Non-pigmented ciliary epithelial cell (primary cell): ENCODE measurements at places on chromosomes 3 and 15.

- DNase-seq, result no peak
Measured at GRCh38 chr15:67018026-67018425, 47.4 kb upstream of the SMAD3 start.

- no peak for DNase-seq
Measured at GRCh38 chr15:65416845-65417416, 5.8 kb downstream of the IGDCC4 start.

DNA sequence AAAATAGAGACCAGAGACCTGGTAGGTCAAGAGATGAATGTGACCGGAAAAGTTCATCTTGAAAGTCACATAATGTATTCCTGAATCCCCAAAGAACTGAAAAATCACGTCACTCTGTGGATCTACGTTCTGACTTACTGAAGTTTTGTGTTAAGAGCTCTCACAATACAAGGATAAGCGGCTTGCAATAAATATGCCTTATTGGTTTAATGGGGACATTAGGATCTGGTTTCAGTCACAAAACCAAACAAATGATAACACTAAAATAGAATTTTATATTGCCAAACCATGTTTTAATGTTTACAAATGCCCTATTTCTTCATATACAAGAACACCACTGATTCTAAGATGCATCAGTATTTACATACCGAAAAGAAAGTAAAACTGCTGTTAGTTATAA is 164.2 kb downstream of the FMN1 start:
- no peak for DNase-seq

DNA sequence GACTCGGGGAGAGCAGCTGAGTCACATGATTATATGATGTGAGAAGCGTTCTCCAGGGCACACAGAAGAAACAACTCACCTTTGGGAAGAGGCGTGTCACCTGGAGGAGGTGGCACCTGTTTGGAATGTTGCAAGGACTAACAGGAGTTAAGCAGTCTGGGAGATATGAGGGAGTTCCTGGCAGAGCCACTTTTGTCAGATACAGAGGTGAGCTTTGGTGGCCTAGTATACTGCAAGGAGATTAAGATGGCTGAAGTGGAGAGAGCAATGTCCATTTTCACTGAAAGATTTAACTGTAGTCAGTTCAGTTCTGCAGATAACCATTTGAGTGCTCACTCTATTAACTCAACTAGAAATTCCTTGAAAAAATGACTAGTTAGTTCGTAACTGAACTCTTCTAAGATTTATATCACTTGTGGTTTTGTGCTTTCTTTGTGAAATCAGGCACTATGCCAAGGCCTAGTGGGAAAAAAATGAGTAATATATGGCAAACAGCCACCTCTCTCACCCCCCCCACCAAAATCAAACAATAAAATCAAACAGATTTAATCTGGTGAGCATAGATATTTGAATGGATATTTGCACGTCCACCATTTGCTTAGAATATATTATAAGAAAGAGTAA is 61.3 kb downstream of the CRYBG3 start:
- DNase-seq, result no peak
